Spleen (tissue), 13 donors: ENCODE measurements at places on chromosomes 4 and X. TPM values are rescaled to one million over a fixed set of nuclear protein-coding genes. Genes with fewer than 3 reads are reported as not detected.
A peak's percentile ranks its signal among the peaks of the same experiment; 100 is the strongest.

DNA sequence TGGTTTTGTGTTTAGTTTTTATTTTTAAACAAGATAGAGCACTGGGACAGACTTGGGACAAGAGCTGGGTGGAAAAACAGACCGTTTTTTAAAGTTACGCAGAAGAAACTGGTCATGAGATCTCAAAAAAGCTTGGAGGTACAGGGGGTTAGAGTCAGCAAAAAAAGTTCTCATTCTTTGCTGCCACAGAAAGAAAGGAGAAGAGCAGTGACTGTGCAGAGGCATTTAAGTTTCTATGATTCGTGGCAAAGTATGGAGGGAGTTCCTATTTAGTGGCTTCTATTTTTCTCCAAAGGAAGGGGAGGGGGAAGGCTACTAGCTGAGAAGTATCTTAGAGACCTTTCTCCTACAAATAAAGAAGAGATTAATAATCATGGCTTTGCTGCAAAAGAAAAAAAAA lies 68.3 kb downstream of the MANBA start:
- DNase-seq: no peak

GRCh38 chr4:40254608-40255392 lies 58.0 kb downstream of the RHOH start:
- DNase-seq: no peak

Gene GAGE10
- not detected for polyA plus RNA-seq

DNA sequence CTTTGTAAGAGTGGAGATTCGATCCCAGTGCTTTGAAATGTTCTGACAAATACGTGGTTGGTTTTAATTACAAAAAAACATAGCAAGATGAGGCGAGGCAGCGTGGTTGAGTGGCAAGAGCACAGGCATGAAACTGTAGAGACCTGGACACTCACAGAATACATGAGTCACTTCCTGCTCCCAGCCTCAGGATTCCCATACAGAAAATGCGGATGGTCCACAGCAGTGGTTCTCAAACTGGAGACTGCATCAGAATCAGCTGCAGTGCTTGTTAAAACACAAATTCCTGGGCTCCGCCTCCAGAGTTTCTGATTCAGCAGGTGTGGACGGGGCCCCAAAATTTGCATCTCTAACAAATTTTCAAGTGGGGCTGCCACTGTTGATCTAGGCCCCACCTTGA lies 10.1 kb downstream of the OTOP1 start:
- no peak for DNase-seq

- DNase-seq: no peak
Measured at GRCh38 chrX:50698944-50699343, 115.0 kb downstream of the SHROOM4 start.

- no peak for DNase-seq
Measured at GRCh38 chr4:62133977-62134376, 933.9 kb downstream of the ADGRL3 start.

- no peak for DNase-seq
Measured at GRCh38 chrX:48179691-48180090, 16.9 kb downstream of the SSX5 start.

DNA sequence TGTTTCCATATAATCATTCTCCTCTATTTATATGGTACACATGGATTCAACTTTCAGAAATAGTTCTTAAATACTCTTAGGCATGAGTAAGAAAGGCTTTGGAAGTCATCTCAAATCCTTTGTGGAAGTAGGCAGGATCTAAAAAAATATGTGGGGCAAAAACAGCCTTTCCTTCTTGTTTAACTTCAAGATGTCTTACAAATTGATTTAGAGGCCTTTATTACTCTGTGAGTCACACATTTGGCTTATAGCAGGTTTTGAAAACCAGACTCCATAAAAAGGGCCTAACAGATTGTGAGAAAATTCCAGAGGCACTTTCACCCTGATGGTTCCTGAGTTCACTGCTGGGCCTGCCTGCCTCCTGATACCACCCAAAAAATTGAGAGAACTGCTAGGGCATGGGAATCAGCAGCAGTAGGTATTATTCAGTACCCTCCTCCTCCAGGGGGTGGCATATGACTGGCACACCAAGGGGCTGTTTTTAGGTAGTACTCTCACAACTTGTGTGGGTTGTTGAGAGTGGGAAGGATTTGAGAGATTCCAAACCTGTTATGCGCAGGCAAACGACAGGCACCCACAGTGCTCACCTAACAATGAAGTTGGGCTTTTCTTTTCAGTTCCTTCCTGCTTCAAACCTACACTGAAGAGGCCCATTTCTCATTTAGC lies 162.7 kb upstream of the MBNL3 start:
- no peak for DNase-seq

Gene MAGEE1
- polyA plus RNA-seq: 2.3 TPM

- DNase-seq: no peak
Measured at GRCh38 chrX:2714551-2714950, 23.5 kb downstream of the CD99 start.

DNA sequence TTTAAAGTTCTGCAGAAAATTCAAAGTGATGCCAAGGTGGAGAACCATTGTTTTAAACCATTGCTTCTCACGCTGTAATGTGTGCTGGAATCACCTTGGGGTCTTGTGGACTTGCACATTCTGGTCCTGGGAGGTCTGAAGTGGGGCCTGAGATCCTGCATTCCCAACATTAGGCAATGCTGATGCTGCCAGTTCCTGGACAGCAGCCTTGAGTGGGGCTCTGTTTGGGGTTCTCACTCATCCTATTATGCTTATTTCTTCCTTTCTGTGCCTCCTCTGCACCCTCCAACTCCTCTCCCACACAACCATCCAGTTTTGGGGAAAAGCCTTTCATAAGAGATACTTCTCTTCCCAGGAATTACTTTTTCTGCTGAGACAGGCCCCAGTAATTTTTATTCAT lies 44.2 kb upstream of the RASSF6 start:
- no peak for DNase-seq

- DNase-seq: no peak
Measured at GRCh38 chr4:182074139-182074538, 169.1 kb upstream of the TENM3 start.

DNA sequence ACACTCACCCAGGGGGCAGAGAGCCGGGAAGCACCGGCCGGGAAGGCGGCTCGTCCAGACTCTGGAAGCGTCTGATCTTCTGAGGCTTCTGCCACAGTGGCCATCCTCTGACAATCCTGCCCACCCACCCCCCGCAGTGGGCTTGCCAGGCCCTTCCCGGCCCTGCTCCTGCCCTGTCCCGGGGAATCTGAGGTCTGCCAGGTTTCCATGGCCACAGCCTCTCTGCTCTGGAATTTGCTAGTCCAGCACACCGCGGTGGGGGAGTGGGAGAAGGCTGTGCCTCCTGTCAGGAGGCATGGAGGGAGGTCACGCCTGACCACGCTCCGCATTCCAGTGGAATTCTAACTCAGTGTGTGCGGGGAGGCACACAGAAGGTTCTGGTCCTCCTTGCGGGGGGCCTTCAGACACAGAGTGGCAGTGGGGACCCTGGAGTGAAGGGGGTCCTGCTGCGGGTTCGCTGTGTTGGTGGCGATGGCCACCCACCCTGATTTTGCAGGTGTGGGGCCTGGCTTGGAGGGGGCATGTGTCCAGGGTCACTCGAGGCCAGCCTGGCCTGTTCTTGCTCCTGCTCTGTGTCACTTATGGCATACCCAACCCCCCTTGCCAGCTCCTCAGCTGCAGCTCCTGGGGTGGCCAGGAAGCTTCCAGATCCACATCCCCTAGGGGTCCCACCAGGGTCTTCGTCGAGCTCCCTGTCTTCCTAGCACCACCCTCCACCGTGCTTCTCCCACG lies 55.6 kb upstream of the ADRA2C start:
- peak; percentile 58 for DNase-seq

Gene ELOVL6
- polyA plus RNA-seq: 0.76 TPM

- no peak for DNase-seq
Measured at GRCh38 chr4:114005569-114006442, 26.4 kb upstream of the ARSJ start.

- no peak for DNase-seq
Measured at GRCh38 chrX:107448998-107449835, at the start of gene FRMPD3. Gene FRMPD3 (plus strand): TSS chrX:107449652. CDS start chrX:107526589, 76,937 bp downstream.

DNA sequence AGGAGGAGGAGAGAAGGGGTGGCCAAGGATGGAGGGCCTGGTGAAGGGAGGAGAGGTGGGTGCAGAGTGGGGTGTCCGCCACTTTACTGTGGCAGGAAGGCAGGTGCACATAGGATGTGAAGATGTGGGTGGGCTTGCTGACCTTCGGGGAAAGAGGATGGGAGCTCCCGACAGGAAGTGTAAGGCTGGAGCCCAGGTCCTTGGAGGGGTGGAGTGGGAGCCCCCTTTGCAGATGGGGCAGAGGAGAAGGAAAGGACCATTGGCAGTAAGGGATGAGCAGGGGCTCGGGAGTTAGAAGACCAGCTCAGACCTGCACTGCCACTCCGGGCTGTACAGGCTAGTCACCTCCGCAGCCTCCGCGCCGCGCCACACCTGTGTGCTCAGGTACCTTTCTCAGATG lies 89.5 kb downstream of the EVC start:
- peak; percentile 57 for DNase-seq

- no peak for DNase-seq
Measured at GRCh38 chrX:136931661-136932060, 51.1 kb upstream of the RBMX start.

- no peak for DNase-seq
Measured at GRCh38 chrX:47564438-47565085, 3.6 kb downstream of the ARAF start.

DNA sequence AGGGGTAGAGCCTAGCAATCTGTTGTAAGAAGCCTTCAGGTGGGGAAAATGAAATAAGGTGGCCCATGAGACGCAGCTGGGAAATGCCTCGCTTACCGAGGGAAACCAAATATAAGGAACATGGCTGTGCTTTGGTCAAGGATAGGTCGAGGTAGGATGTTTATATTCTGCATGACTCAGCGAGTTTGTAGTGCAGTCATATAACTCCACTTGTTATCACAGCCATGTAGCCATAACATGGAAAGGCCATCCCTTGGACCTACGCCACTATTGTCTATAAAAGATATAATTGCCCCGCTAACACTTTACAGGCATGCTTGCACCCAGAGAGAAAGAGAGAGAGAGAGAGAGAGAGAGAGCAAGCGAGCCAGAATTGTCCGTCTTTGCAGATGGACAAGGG lies 80.9 kb upstream of the GLRA2 start:
- no peak for DNase-seq

DNA sequence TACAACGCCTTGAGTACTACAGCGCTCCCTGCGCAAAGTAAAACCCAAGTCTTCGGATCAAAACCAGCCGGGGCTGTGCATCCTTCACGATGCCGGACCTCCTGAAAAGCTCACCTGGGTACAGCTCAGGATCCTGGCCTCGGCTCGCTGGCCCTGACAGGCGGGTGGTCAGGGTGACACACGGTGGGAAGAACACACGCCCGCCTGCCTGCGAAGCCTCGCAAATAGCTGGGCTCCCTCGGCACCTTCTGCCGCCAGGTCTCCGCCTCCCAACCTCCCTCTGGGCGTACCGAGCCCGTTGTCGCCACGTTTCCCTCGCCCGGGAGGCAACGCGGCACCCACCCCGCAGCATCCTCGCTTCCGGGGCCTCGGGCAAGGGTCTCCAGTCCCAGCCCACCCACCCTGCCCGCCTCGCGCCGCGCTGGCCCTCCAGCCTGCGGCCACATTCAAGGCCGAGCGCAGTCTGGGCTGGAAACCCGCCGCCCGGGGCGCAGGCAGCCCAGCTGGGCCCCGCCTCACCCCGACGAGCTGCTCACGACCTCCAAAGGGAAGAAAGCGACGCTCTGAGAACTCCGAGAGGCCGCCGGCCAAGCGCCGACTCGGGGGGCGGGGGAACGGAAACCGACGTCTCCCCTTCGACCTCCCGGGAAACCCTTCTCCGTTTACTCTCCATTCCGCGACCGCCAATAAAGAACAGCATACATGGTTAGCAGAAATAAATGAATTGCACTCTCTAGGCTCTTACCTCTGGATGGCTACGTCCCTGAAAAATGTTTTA lies 511 bp downstream of the PPM1K start:
- DNase-seq: peak; percentile 94

- DNase-seq: no peak
Measured at GRCh38 chr4:1683736-1684505, at the start of gene FAM53A. Gene FAM53A (minus strand): TSS chr4:1684313. CDS start chr4:1668741, 15,572 bp downstream.

Gene WAS
- 53.5 TPM for polyA plus RNA-seq

Gene CXCL11
- polyA plus RNA-seq: 5.4 TPM

Gene GPR34
- 6.2 TPM for polyA plus RNA-seq

Gene PROM1
- 0.15 TPM for polyA plus RNA-seq

DNA sequence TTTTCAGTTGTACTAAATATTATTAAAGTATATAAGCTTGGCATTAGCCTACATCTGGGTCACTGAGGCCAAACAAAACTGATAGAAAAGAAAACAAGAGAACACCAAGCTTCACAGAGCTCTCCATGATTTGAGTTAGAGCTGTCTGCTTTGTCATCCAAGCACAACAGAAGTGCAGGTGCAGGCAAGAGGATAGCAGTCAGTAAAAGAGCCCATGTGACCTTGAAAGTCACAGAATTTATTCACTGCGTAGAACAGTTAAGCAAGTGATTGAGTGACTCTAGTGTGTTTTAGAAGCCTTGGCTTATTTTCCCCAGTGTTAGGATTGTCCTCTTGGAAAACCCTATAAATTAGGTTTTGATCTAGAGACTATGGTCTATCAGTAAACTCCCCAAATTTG lies 49.4 kb upstream of the PRDM5 start:
- no peak for DNase-seq

Gene C4orf50
- polyA plus RNA-seq: 0.02 TPM

DNA sequence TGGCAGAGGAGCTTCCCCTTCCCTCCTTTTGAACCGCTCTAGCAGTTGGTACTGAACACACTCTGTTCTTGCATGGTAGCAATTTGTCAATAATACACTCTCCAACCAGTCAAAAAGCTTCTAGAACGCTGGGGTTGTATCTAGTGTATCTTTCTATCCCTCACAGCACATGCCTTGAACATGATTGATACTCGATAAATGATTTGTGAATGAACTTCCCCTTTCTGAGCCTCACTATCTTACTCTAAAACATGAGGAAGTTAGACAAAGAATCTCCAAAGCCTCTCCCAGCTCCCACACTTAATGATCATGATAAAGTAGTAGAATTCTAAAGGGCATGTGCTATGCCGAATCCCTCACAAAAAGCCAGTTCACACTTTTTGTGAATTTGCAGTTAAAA lies 64.4 kb downstream of the DLG3 start:
- no peak for DNase-seq

DNA sequence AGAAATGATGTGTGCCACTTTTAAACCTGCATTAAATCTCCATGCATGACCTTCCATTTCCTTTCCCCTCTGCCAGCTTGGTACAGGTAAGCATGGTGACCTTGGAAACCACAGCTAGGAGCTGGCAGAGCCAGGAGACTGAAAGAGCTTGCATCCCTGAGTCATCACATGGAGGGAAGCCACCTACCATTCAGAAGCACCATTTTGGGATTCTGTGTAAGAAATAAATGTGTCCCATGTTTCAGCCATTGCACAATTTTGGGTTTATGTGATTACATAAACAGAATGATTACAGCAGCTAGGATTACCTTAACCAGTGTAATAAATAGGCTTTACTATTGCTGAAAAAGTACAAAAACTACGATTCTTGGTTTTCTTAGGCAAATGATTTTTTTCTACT lies 17.3 kb upstream of the CCDC149 start:
- DNase-seq: no peak

Gene PTTG2
- polyA plus RNA-seq: 0.53 TPM

GRCh38 chr4:152304220-152304619 lies 231.7 kb downstream of the FBXW7 start:
- no peak for DNase-seq

GRCh38 chrX:29447867-29448266 lies 767.5 kb upstream of the MAGEB2 start:
- DNase-seq: no peak

GRCh38 chr4:10456260-10456594 lies 999 bp downstream of the ZNF518B start:
- DNase-seq: no peak
